Tibial artery (tissue), 4 donors: ENCODE measurements at places on chromosomes 7 and 10.
A peak's percentile ranks its signal among the peaks of the same experiment; 100 is the strongest.

DNA sequence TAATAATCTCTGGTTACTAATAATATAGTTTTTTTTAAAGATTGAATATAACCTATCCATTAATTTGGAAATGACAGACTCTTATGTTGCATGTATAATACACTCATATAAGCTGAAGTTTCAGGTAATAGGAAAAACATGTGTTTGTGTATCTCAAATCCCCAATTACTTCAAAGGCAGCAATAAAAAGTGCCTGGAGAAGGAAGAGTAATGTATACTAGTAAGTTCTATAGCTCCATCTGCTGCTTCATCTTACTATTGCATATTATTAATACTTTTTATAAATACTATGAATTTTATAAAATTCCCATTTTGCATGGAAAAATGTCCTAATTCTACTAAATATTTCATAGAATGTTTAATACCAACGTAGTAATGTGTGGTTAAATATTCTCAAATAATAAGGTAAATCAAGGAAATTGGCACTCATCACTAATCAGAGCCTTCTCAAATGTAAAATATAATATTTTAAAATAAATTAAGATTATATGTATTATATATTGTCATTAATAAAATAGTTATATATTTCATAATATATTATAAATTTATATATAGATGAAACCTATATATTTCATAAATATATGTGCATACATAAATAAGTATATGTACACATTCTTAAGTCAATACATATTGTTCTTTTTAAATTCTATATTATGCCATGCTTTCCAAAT lies 311.9 kb downstream of the HGF start:
- H3K4me3 ChIP-seq: no peak overlapping the region
- H3K27me3 ChIP-seq: no peaks in the 10 kb centered on the region
- no peak overlapping the region for H3K27ac ChIP-seq
- H3K4me1 ChIP-seq: no peaks in the 10 kb centered on the region

GRCh38 chr10:19933772-19934171 lies 117.5 kb downstream of the PLXDC2 start:
- H3K27me3 ChIP-seq: no peaks in the 10 kb centered on the region
- H3K4me1 ChIP-seq: peaks cover 34% of the 10 kb centered on the region
- H3K4me3 ChIP-seq: no peak overlapping the region

DNA sequence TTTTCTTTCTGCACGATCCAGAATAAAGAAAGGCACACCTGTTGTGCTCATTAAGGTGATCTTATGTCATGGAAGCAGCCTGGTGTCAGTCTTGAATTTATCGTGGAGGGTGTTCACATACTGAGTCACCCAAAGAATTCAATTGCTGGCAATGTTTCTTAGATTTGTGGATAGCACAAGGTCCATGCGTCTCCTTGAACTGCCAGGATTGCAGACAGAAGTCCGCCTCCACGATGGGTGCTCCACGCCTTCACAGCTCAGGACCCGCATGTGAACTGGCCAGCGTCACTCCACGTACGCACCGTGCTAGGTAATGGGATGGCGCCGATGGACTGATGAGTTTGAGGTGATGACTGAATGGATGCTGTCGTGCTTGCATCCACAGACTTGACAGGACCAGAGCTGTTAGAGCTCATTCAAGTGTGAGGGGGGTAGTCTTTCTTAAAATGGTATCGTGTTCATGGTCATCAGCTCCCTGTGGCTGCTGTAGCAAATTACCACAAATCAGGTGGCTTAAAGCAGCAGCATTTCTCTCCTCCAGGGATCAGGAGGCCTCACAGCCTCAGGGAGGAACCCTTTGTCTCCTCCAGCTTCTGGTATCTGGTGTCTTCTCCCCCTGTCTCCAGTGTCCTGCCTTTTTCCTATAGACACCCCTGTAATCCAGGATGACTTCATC lies 65.4 kb upstream of the DNAJB6 start:
- no peak overlapping the region for H3K4me3 ChIP-seq
- H3K27me3 ChIP-seq: no peaks in the 10 kb centered on the region
- DNase-seq: no peak
- H3K27ac ChIP-seq: peak overlapping the region; percentile 89
- H3K36me3 ChIP-seq: peaks cover 5% of the 10 kb centered on the region

GRCh38 chr7:106737202-106737562 lies 76.2 kb upstream of the CCDC71L start:
- no peaks in the 10 kb centered on the region for H3K4me1 ChIP-seq
- no peak for DNase-seq
- H3K4me3 ChIP-seq: no peak overlapping the region
- peak overlapping the region; percentile 13 for H3K27ac ChIP-seq

GRCh38 chr7:154672659-154673415 lies 330.1 kb downstream of the PAXIP1 start:
- no peak for DNase-seq
- no peaks in the 10 kb centered on the region for H3K4me1 ChIP-seq
- H3K27me3 ChIP-seq: no peaks in the 10 kb centered on the region
- no peak overlapping the region for H3K4me3 ChIP-seq

GRCh38 chr10:86312701-86313270 lies 53.8 kb downstream of the GRID1 start:
- no peaks in the 10 kb centered on the region for H3K27me3 ChIP-seq
- peak; percentile 48 for DNase-seq
- H3K27ac ChIP-seq: no peak overlapping the region
- no peaks in the 10 kb centered on the region for H3K36me3 ChIP-seq

- no peak overlapping the region for H3K4me3 ChIP-seq
- no peak overlapping the region for H3K27ac ChIP-seq
- H3K36me3 ChIP-seq: no peaks in the 10 kb centered on the region
Observed at GRCh38 chr7:140617081-140617480, 23.5 kb downstream of the DENND2A start.

GRCh38 chr10:34001831-34002230 lies 667.4 kb upstream of the NRP1 start:
- no peaks in the 10 kb centered on the region for H3K36me3 ChIP-seq
- H3K4me1 ChIP-seq: no peaks in the 10 kb centered on the region
- no peak overlapping the region for H3K4me3 ChIP-seq

GRCh38 chr7:27693794-27694193 lies 31.1 kb upstream of the HIBADH start:
- H3K4me1 ChIP-seq: no peaks in the 10 kb centered on the region
- H3K27ac ChIP-seq: no peak overlapping the region
- H3K27me3 ChIP-seq: no peaks in the 10 kb centered on the region
- H3K36me3 ChIP-seq: no peaks in the 10 kb centered on the region
- no peak overlapping the region for H3K4me3 ChIP-seq

- no peaks in the 10 kb centered on the region for H3K27me3 ChIP-seq
- H3K4me1 ChIP-seq: no peaks in the 10 kb centered on the region
- no peak overlapping the region for H3K4me3 ChIP-seq
- no peak for DNase-seq
Observed at GRCh38 chr7:7857143-7857583, 111.4 kb upstream of the GLCCI1 start.
